Mucosa of gallbladder (tissue), 1 donor: ENCODE measurements at places on chromosomes 16 and 17. TPM values are rescaled to one million over a fixed set of nuclear protein-coding genes. Genes with fewer than 3 reads are reported as not detected.
A peak's percentile ranks its signal among the peaks of the same experiment; 100 is the strongest.

GRCh38 chr17:68349157-68349556, 57.9 kb downstream of the ARSG start:
- no peak for DNase-seq

- DNase-seq: peak; percentile 46
Observed at GRCh38 chr17:42891539-42892152, 9.0 kb upstream of the G6PC1 start.

The IL4R gene
- total RNA-seq: 74.2 TPM

The KCNJ18 gene
- total RNA-seq: not detected

DNA sequence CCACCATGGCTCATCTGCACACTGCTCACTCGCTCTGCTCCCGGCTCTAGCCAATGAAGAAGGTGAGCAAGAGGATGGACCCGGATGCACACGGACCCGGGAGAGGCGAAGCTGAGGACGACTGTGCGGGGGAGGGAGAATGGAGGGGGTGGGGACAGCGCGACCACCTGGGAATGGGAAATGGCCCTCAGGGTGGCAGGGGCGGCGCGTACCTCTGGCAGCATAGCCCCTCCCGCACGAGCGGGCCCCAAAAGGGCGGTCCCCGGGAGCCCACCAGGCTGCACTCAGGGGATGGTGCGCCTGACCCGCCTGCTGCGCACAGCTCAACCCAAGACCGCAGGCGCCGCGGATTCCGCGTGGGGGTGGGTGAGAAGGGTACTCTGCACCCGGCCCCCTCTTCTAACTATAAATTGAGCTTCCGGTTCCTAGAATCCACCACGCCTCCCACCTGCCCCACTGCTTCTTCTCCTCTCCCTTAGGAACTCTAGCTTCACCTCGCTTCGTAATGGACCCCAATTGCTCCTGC, 6.1 kb downstream of the MT1H start:
- DNase-seq: no peak
